WERI-Rb-1 (cell line): ENCODE measurements at places on chromosomes 11 and 22.

DNA sequence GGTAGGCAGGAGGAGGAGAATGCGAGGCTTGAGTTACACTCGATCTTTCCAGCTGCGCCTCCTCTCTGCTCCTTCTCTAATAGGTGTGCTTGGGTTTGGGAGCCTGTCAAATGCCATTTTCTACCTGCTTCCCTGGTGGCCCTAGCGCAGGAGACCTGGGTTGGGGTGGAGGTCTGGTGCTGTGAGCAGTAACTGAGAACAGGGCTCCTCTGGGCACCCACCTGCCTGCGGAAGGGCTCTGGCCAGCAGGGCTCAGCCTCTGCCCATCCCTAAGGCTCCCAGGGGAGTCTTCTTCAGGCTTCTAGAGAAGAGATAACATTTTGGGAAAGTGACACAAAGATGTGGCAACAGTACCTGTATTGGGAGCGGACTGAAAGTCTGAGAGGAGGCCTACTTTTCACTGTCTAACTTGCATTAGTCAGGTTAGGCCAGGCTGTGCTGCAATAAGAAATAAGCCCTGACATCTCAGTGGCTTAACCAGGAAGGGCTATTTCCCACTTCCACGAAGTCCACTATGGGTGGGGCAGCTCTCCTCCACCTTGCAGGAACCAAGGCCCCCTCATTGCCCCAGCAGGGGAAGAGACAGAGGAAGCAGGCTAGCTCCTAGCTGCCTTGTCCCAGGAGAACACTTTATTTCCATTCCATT is 7.7 kb upstream of the LTO1 start:
- no peak for DNase-seq

GRCh38 chr11:35946766-35947165 is 2.9 kb downstream of the LDLRAD3 start:
- no peak for DNase-seq

GRCh38 chr11:36177836-36178235 is 111.4 kb downstream of the COMMD9 start:
- no peak for DNase-seq

GRCh38 chr22:23578306-23578705 is 1.8 kb downstream of the IGLL1 start:
- no peak for DNase-seq

- peak; percentile 42 for DNase-seq
Observed at GRCh38 chr22:41557401-41558240, 3.2 kb upstream of the CSDC2 start.

DNA sequence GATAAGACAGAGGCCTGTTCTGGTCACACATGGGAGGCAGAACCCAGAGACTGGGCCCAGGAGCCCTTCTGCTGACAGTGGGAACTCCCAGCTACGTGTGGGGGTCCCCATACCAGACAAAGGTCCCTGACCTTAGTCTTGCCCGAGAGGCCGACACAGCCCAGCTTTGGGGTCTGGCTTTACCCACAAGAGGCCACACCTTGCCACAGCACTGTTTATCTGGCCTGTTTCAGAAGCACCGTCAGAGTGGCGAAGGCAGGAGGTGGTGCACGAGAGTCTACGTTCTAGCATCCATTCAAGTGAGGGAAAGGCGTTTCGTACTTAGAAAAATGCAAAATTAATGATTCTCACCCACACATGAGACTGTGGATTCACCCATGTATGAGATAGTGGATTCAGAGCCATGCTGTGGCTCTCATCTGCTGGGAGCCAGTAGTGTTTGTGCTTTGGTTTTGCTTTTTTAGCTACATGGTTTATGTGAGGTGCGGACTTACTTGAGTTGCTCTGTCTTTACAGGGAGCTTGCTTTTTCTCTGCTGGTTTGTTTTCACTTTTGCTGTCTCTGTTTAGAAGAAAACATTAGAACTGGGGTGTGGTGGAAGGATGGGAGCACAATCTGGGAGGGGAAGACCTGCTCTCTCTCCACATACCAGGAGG is 56.6 kb upstream of the PRODH start:
- no peak for DNase-seq

- no peak for DNase-seq
Observed at GRCh38 chr22:37060801-37061610, 9.5 kb downstream of the KCTD17 start.

GRCh38 chr11:123354371-123354975 is 75.6 kb upstream of the GRAMD1B start:
- DNase-seq: no peak

DNA sequence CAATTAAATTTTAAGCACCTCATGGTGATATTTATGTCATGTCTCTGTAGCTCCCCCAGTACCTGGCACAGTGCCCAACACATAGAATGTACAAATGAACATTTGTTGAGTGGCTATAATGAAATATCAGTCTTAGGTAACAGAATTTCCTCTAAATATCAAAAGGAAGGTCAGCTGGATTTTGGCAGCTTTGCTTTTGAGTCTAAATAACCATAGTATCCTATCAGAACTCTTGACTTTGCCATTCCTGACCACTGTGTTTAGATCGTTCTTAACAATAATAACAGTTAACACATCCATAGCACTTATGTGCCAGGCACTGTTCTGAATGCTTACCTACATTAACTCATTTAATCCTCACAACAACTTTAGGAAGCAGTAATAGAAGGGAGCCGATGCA is 26.6 kb downstream of the TMEM123 start:
- no peak for DNase-seq

GRCh38 chr11:8194956-8195355 is 26.1 kb upstream of the RIC3 start:
- DNase-seq: no peak
